Panc1 (cell line): ENCODE measurements at places on chromosomes 2 and 18.

DNA sequence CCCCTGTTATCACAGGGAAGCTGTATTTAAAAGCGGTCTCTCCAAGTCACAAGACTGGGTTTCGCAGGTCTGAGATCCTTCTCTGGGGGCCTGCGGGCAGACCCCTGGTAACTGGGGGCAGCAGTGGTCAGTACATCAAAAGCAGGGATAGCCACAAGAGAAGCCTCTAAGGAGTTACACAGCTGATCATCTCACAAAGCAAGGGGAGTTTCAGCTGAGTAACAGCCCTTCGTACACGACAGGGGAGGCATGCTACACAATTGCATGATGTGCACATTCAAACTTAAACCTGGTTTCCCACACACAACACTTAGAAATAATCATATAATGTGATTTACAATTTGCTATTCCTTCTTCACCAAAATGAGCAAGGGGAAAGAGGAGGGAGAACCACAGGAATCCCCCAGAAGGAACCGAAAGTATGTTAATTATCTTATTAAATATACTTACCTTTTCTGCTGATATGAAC, 87.5 kb downstream of the TMEM131 start:
- H3K4me3 ChIP-seq: no peak overlapping the region
- H3K36me3 ChIP-seq: 0 out of 2 replicates have a peak, but pooled peaks cover 3% of the 10 kb centered on the region
- DNase-seq: no peak
- no peaks in the 10 kb centered on the region for H3K27me3 ChIP-seq

DNA sequence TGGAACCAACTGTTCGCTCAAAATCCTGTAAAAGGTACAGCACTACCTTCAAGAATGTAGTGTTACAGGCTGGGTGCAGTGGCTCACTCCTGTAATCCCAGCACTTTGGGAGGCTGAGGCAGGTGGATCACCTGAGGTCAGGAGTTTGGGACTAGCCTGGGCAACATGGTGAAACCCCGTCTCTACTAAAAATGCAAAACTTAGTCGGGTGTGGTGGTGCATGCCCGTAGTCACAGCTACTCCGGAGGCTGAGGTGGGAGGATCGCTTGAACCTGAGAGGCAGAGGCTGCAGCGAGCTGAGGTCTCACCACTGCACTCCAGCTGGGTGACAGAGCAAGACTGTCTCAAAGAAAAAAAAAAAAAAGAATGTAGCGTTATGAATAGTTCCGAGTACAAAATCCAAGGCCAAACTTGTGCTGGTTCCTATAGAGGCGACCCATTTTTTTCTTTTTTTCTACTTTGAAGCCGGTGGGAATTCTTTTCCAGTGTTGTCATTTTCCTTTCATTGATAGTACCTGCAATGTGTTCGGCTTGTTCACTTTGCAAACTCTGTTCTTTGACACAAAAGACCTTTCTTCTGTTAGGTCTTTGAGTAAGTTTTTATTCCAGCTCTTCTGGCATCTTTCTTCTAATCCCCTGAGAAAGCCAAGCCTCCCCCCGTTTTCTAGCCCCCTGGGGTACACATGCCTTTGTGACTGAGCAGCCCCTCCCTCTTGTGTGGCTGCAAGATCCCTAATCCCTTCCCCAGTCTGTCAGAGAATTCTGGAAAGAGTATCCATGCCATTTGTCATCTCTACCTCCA, 25.1 kb downstream of the INPP5D start:
- no peak overlapping the region for H3K27ac ChIP-seq
- no peak overlapping the region for H3K4me3 ChIP-seq
- no peaks in the 10 kb centered on the region for H3K36me3 ChIP-seq

GRCh38 chr2:159620796-159621195, 4.4 kb upstream of the BAZ2B start:
- no peak for DNase-seq
- no peaks in the 10 kb centered on the region for H3K36me3 ChIP-seq
- H3K27ac ChIP-seq: no peak overlapping the region
- no peaks in the 10 kb centered on the region for H3K27me3 ChIP-seq
- H3K4me3 ChIP-seq: no peak overlapping the region

DNA sequence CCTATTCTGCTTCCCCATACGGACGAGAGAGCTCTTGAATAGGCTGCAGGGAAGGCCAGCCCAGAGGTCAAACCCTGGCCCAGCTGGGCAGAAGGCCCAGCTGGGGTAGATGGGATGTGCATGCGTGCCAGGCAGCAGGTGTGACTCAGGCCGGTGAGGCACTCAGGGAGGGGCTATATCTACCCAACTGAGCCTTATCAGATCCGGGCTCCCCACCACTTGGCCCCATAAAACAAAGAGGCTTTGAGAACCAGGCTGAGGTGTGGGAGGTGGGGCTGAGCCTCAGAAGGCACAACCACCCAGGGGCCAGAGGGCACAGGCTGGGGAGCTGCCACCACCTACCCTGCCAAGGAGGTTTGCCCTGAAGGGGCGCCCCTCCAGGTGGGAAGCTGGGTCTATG, 8.0 kb upstream of the CFAP65 start:
- no peaks in the 10 kb centered on the region for H3K4me1 ChIP-seq
- no peak overlapping the region for H3K4me3 ChIP-seq
- no peak for DNase-seq

- H3K27me3 ChIP-seq: no peaks in the 10 kb centered on the region; the same call in 1 of the 2 replicates
Observed at GRCh38 chr2:152089238-152089637, 9.6 kb downstream of the CACNB4 start.

DNA sequence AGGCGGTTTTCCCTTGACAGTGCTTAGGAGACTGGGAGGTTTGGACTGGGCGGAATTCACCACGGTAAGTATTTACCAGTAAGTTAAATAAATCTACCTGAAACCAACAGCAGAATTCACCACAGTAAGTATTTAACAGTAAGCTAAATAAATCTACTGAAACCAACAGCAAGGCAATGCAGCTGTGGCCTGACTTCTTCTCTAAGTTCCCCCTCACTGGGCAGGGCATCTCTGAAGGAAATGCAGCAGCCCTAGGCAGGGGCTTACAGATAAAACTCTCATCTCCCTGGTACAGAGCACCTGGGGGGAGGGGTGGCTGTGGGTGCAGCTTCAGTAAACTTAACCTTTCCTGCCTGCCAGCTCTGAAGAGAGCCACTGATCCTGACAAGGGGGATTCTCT, 432.5 kb upstream of the LRRTM1 start:
- H3K36me3 ChIP-seq: no peaks in the 10 kb centered on the region
- DNase-seq: no peak
- H3K27me3 ChIP-seq: no peaks in the 10 kb centered on the region
- H3K27ac ChIP-seq: no peak overlapping the region
- no peak overlapping the region for H3K4me3 ChIP-seq
- no peaks in the 10 kb centered on the region for H3K4me1 ChIP-seq
